ENCODE measurements at places on chromosomes 3 and 15.

DNA sequence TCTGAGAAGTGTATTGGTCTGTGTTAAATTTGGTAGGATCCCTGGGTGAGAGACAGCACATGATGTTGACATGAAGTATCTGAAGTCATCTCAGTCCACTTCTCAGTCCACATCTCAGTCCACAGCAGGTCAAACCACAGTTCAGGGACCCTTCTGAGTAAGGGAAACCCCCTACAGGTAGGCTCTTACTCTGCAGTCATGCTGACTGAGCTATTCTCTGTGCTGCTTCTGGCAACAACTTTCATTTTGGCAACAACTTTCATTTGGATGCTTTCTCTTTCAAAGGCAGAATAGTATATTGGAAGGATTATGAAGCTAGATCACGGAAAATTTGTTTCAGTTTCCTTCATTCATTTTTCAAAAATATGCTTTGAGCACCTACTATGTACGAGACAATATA is 178.2 kb upstream of the GOLIM4 start:
- no peak for DNase-seq

- no peak for DNase-seq
Measured at GRCh38 chr3:66479532-66479947, 21.3 kb downstream of the LRIG1 start.

- DNase-seq: no peak
Measured at GRCh38 chr3:45607790-45608189, 13.2 kb downstream of the LIMD1 start.

GRCh38 chr15:92048739-92049138 is 195.2 kb downstream of the SLCO3A1 start:
- DNase-seq: no peak

DNA sequence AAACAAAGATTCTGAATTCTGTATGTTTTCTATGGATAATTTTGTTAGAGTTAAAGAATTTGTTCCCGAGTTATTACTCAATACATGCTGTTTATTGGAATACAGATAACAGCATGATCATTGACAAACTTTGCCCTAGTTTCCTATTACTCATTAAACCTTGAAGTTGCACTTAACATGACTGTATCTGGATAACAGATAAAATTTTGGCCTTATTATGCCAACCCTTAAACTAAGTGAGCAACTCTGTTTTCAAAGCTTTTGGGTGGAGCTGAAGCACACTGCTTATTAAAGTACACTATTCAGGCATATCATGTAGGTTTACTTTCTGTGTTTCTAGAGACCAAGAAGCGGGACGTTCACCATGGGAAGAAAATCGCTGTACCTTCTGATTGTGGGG is at the start of gene AADAC:
AADAC (plus strand) TSS at position 318 of the 400 bp plus-strand sequence; CDS start at position 365, 47 bp downstream.
- no peak for DNase-seq

GRCh38 chr15:69141286-69141701 is 19.1 kb upstream of the GLCE start:
- no peak for DNase-seq

DNA sequence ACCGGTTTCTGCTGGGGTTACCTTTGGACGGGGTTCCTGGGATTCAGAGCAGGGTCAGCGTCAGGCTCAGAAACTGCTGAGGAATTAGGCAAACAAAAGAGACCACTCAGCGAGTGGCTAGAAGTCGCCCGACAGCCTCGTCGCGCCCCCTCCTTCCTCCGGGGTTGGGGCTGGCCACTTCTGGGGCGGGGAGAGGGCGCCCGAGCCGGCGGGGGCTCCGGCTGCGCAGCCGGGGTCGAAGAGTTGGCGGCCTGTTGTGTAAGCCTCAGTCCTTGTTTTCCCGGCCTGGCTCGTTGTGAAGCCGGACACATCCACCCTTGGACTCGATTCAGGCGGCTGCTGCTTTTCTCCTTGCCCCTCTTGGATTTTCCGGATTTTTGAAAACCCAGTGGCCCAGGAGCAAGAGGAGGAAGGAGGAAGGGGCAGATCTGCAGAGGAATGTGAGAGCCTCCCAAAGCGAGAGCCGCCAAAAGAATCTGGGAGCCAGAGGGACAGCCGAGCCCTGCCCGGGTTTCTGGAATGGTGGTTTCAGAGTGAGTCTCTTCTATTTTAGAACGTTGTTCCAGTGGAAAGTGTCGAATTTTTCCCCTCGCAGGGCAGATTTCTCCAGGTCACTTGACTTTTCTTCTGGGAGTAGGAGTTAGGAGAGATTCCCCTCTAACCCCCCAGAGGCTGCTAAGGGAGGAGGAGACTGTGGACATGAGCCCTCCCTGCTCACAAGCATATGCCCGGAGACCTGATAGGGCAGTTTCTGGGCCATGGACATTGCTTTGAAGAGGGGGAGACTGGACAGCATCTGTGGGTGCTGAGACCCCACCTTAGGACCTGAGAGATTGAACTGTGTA is 666 bp downstream of the SNX33 start:
- DNase-seq: no peak

GRCh38 chr3:54850484-54851018 is 77.3 kb downstream of the LRTM1 start:
- no peak for DNase-seq

DNA sequence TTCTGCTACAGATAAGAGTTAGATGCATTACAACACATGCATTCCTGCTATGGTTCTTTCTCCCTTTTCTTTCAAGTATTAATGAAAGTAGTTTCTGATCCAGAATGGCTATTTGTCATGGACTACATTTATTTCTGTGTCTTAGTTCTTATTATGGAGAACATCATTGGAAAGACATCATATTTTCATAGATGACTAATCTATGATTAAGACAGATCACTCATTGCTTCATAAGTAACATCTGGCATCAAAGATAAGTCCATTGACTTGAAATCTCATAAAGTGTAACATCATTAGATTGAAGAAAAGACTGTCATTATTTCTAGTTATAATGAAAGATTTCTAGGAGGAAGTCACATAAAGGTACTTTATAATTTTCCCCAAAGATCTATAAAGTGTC is 366.7 kb downstream of the NSUN3 start:
- DNase-seq: no peak

DNA sequence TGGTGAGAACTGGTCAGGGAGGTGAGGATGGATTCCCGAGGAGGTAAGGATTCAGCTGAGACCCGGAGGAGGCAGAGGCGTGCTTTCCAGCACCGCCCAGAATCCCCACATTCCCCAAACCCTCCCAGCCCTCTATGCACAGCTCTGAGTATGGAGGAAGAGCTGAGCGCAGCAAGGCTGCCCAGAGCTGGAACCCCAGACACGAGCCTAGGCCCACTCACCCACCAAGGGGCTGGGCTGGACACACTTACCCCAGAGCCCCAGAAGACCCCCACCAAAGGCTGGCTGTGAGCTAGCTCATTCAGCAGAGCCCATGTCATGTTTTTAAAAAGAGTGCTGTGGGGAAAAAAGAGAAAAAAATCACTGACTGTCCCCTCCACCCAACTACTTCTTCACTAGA is 271.5 kb downstream of the XXYLT1 start:
- no peak for DNase-seq

- DNase-seq: no peak
Measured at GRCh38 chr3:128123156-128123537, 465 bp downstream of the RUVBL1 start.

All from HFF-Myc (cell line).